ENCODE measurements at places on chromosomes 16 and 17. TPM values are rescaled to one million over a fixed set of nuclear protein-coding genes. Genes with fewer than 3 reads are reported as not detected.

- no peak for DNase-seq
These were observed 2.0 kb downstream of the CACNA1G start for GRCh38 chr17:50562242-50563091.

GRCh38 chr16:16083421-16084156, 134.2 kb downstream of the ABCC1 start:
- no peak for DNase-seq

Gene SLC47A1
- total RNA-seq, result 2.3 TPM

DNA sequence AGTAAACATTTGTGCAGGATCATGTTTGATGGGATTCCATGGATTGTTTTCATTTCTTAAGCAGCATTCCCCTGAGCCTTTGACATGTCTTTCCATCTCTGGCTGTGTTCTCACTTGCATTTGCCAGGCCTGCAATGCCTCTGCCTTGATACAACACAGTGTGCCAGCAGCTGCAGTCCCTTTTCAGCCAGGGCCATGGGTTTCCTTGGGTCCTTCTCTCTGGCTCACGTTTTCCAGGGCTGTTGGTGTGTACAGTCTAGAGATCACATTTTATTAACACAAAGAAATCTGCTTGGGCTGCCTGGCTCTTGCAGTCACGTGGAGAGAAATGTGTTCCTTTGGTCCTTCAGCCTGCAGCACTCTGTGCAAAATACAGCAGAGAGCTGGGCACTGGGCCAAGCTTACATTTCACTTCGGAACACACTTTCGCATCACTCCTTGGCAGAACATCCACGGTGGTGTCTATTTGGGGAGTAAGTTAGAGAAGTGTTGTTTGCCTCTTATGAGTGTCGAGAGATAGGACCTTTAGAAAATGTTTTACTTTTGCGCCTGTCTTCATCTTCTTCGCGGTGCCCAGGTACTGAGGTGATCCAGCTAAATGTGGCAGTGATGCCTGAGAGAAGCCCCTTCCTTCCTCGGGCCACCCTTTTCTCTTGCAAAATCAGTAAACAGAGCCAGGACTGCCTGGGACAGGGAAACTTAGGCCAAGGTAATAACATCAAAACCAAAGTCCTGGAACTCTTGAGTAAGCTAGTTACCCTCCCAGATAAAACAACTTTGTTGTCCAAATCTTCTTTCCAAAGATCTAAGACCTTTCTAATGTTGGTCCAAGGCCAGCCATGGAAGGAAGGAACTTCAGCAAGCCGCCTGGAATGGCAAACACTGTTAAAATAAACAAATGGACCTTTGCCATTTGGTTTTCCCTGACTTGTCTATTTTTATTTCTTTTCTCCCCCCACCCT, 20.9 kb downstream of the HLF start:
- no peak for DNase-seq

DNA sequence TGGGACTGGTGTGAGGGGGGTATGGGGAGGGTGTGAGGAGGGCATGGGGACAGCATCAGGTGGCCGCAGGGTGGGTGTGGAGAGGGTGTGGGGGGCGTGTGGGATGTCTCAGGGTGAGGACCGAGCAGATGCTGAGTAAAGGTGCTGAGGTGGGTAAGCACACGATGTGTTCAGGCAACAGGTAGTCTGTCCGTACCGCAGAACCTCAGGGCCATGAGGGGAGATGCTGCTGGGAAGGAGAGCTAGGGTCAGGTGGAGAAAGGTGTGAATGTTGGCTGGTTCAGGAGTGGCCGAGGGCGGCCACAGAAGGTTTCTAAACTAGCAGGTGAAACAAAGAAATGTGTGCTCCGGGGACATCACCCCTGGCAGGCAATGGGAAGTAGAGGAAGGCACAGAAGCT, 80.0 kb upstream of the CDH5 start:
- DNase-seq, result no peak

DNA sequence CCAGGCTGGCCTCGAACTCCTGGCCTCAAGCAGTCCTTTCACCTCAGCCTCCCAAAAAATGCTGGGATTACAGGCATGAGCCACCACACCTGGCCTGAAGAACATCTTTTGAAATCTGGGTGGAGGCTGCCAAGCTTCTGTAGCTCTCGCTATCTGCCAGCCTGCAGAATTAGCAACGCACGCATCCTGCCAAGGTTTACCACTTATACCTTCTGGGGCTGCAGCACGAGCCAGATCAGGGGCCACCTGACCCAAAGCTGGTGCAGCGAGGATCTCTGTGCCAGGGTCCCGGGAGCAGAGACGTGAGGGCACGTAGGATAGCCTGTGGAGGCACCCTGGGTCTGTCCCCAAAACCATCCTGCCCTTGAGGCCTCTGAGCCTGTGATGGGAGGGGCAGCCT, 22.2 kb downstream of the SLC38A8 start:
- no peak for DNase-seq

- no peak for DNase-seq
These were observed 299.3 kb upstream of the SALL1 start for GRCh38 chr16:51450376-51450775.

Gene PITPNC1
- 38.4 TPM for total RNA-seq

- DNase-seq, result no peak
These were observed 306.7 kb upstream of the XYLT1 start for GRCh38 chr16:17777408-17777863.

Data from progenitor cell of endocrine pancreas (in vitro differentiated cells).